ENCODE measurements at places on chromosomes 3 and 15.

- DNase-seq: no peak
These were observed 193.3 kb upstream of the ZNF717 start for GRCh38 chr3:75978686-75979085.

- DNase-seq: no peak
These were observed 470.8 kb upstream of the ROBO1 start for GRCh38 chr3:80238606-80239005.

- DNase-seq: no peak
These were observed 1013.6 kb downstream of the ROBO1 start for GRCh38 chr3:78754066-78754743.

DNA sequence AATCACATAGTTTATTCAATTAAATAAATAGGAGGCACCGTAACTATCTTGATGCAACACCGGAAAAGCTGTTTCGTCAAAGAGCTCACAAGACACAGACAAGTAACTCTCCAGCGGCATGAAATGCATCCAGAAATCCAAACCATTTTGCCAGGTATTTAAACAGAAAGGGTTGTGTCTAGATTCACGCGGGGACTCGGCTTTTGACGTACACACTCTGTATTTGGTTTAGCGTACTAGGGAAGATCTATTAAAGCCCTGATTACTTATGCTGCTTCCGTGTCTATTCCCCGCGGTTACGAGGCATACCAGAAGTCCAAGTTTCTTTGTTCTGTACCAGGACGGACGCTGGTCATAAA is 718 bp downstream of the BNIP2 start:
- peak; percentile 30 for DNase-seq

GRCh38 chr3:141370065-141370533 is 1.8 kb downstream of the ZBTB38 start:
- DNase-seq: peak; percentile 93

GRCh38 chr3:110344897-110345767 is 726.5 kb upstream of the NECTIN3 start:
- DNase-seq: no peak

GRCh38 chr3:133884887-133885711 is 10.6 kb downstream of the RAB6B start:
- DNase-seq: no peak

DNA sequence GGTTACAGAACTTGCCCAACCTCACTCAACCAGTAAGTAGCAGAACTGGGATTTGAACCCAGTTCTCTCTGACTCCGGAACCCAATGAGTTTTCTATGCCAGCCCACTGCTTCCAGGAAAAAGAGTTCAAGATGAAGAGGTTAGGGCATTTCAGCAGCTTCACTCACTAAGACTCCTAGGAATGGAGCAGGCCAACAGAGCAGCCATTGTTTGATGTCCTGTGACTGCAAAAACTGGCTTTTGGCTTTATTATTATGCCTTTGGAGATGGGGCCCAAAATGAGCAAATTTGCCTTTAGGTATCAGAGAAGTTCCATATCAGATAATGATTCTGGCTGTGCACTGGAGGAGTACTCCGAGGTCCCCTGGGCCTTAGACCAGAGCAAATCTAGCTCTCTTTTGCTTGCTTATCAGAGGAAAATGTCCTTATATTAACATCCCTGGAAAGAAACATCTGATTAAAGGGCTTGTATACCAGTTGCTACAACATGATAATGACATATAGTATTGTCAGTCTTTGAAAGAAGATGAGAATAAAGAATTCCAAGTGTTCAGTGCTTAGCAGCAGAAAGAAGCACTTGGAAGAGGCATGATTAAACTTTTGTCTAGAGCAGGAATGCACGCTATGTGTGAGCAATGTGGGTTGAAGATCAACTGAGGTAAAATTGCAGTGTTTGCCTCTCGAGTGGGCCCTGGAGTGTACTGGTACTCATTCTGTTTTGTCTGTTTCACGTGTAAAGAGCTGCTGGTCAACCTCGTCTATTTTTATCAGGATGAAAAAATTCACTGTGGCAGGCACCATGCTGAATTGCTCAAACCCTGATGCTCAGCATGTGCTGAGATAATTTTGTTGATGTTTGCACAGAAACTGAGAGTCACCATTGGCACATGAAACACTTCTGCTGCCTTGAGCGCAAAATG is 21.8 kb upstream of the KLHL24 start:
- DNase-seq: no peak

DNA sequence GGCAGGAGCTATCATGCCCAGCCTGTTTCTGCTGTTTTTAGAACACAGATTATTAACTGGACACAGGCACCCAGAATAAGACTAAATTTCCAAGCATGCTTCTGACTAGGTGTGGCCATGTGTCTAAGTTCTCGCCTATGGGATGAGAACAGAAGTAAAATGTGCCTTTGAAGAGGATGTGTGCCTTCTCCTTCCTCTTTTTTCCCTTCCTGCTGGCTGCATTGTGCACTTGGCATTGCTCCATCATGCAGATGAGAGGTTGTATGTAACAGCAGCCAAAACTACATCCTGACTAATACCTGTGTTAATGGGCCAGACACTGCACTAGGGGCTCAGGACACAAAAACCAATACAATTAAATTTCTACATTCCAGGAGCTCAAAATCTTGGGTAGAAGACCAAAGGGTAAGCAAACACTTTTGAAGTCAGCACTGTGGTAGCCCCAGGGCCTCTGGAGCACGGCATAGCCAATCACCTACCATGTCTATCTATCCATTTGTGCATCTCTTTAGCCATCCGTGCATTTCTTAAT is 40.9 kb upstream of the RNU6-1 start:
- no peak for DNase-seq

DNA sequence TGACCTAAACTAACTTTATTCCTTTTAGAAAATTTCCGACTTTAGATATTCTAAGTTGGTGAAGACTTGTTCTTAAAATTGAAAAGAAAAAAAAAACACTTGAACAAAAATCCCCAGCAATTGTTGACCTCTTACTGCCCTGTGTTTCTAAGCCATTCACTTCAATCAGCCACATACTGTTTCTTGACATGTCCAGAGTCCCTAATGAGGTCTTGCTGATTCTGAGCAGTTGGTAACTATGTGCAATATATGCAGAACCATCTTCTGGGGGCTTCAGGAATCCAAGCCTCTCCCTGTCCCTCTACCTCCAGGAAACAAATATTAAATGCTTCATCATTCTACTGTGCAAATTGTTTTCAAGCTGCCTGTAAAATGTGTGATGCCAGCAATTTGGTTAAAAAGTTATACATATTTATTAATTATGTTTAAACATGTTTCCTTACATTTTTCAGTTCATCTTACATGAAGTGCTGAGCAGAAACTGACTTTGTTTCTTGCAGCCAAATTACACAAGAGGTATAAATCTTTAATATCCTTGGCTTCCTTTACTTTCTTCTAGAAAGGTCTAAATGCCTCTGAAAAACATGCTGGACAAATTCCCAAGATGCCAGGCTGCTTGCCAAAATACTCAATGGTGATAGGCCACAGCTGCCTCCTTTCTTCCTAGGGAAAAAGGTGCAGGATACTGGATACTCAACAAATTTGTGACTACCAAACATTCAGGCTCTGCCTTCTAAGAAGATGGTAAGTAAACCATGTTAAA is 19.8 kb upstream of the GYG1 start:
- DNase-seq: no peak

- DNase-seq: no peak
These were observed 292.3 kb upstream of the STT3B start for GRCh38 chr3:31240466-31240865.

DNA sequence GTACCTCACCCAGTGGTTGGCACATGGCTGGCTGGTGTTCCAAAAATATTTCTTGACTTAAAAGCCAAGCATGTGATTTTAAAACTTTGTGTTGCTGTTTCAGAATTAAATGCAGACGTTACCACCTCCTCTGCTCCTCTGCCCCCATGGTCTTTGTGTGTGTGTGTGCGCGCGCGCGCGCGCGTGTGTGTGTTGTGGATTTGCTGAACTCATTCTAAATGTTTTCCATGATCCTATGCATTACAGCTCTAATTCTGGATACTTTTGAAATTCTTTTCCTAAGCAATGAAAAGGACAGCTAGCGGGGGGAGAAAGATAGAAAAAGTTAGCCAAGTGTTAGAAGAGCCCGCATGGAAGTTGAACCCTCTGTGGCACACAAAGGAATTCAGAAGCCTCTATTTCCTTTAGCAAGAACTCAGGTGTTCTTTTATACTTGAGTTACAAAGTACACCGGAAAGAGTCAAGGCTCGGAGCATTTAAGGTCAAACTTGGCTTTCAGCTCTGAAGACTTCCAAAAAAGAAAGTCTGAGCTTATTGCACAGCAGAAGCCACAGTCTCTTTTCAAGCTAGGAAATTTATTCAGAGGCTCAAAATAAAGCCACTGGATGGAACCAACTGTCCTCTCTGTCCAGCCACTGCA is 350.5 kb upstream of the TBL1XR1 start:
- DNase-seq: no peak

GRCh38 chr3:193333229-193333628 is 45.3 kb downstream of the ATP13A5 start:
- DNase-seq: no peak

GRCh38 chr15:29103824-29104565 is 165.6 kb downstream of the NSMCE3 start:
- DNase-seq: peak; percentile 25
